ENCODE measurements at places on chromosomes 4 and X. TPM values are rescaled to one million over a fixed set of nuclear protein-coding genes. Genes with fewer than 3 reads are reported as not detected.

The RNF212 gene
- 3.9 TPM for total RNA-seq

- peaks cover 1% of the 10 kb centered on the region for H3K36me3 ChIP-seq
- H3K4me1 ChIP-seq: peaks cover 58% of the 10 kb centered on the region
- DNase-seq: no peak
- H3K27me3 ChIP-seq: no peaks in the 10 kb centered on the region
- no peak overlapping the region for H3K27ac ChIP-seq
These were observed 46.0 kb downstream of the FNIP2 start for GRCh38 chr4:158814636-158815330.

GRCh38 chr4:185870366-185870765 lies 58.4 kb upstream of the SORBS2 start:
- no peaks in the 10 kb centered on the region for H3K36me3 ChIP-seq
- H3K27ac ChIP-seq: no peak overlapping the region
- no peak overlapping the region for H3K4me3 ChIP-seq
- H3K4me1 ChIP-seq: no peaks in the 10 kb centered on the region
- no peak for DNase-seq

DNA sequence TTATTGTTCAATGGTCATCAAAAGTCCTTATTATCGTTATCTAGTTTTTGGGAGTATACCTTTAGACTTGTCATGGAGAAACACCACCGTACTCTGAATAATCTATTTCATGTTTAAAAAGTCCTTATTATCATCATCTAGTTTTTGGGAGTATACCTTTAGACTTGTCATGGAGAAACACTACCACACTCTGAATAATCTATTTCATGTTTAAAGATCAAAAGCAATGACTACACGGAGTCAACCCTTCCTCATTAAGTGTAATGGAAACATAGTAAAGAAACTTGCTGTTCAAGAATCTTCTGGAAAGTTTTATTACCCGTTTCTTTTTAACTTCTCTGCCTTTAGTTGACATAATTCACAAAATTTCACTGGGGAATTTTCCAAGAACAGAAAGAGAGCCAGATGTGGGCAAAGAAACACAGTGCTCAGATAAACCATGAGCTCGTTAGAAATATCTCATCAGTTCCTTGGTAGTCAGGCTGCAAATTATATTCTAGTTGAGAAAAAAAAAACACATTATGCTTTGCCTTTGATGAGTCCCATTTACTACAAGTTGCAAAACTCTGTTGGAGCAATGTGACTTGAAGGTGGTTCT lies 158.8 kb downstream of the AFAP1 start:
- peaks cover 13% of the 10 kb centered on the region for H3K4me1 ChIP-seq
- no peaks in the 10 kb centered on the region for H3K27me3 ChIP-seq
- peaks cover 6% of the 10 kb centered on the region for H3K36me3 ChIP-seq

The CT45A2 gene
- total RNA-seq: not detected

The TEX13D gene
- total RNA-seq: not detected

GRCh38 chr4:19038231-19038630 lies 1016.7 kb upstream of the LCORL start:
- H3K4me3 ChIP-seq: no peak overlapping the region
- DNase-seq: no peak
- no peaks in the 10 kb centered on the region for H3K36me3 ChIP-seq
- H3K27ac ChIP-seq: no peak overlapping the region
- H3K27me3 ChIP-seq: no peaks in the 10 kb centered on the region
- no peaks in the 10 kb centered on the region for H3K4me1 ChIP-seq

The TBX22 gene
- total RNA-seq: not detected

DNA sequence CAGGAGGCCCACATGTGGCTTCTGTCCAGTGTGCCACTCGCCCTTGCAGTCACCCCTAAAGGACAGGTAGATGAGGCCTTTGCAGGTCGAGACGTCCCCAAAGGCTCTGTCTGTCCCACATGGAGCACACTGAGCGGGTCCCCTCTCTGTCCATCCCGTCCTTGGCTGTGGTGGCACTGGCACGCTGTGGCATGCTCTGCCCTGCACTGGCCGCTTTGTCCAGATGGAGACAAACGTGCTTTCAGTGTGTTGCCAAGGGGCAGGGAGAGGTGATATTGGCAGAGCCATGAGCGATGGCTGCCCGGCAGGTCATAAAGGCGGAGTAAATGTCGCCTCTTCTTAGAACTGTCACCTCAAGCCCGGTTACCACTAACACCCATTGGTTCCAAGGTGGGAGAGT lies 86.9 kb upstream of the CLDN34 start:
- peaks cover 6% of the 10 kb centered on the region for H3K4me1 ChIP-seq
- no peak overlapping the region for H3K27ac ChIP-seq
- peaks cover 39% of the 10 kb centered on the region for H3K27me3 ChIP-seq
- DNase-seq: no peak

All from activated T-cell treated with anti-CD3 and anti-CD28 coated beads, Interleukin-2, amount 50 U/mL, for 72 hours (primary cell).